NCI-H2081 treated with DMSO at 0.1 percent for 48 hours (cell line): ENCODE measurements at places on chromosomes 7 and 10.

GRCh38 chr7:102457352-102457924, 7.2 kb downstream of the ALKBH4 start:
- no peak for DNase-seq

- no peak for DNase-seq
These were observed 335.7 kb downstream of the SFMBT2 start for GRCh38 chr10:7075110-7075509.

DNA sequence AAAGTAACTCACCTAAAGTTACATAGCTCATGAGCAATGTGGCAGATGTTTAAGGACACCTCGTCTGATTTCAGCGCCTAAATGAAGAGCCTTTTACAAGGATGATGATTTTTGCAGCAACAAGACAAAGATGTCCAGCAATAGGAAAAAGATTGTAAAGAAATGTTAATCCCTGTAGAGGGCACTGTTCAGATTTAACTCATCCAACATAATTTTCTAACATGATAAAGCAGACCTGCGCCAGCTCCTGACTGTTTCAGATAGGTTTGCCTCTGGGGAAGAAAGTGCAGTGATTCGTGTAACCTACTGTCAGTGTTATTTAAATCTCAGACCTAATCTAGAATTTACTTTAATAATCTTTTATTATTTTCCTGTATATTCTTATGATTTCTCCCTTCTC, 595.2 kb downstream of the AUTS2 start:
- DNase-seq, result peak; percentile 57

DNA sequence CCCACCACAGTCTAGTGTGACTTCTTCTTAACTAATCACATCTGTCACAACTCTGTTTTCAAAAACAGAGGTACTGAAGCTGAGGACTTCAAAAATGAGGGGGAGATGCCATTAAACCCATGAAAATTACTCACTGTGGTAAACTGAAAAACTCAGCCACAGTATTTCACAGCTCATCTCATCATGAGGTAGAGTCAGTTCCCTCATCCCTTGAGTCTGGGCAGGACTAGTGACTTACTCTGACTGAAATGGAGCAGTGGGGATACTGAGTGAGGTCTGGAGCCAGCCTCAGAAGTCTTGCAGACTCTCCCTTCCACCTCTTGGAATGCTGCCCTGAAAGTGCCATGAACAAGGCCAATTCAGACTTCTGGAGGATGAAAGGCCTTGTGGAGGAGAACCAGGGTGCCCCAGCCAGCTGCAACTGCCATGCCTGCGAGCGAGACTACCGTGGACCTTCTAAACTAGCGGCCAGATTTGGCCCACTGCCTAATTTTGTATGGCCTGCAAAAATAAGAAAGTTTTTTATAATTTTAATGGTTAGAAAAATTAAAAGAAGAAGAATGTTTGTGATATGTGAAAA, 24.7 kb upstream of the ANKRD1 start:
- DNase-seq, result no peak

- DNase-seq, result no peak
These were observed 7.0 kb downstream of the GPER1 start for GRCh38 chr7:1094870-1095269.

DNA sequence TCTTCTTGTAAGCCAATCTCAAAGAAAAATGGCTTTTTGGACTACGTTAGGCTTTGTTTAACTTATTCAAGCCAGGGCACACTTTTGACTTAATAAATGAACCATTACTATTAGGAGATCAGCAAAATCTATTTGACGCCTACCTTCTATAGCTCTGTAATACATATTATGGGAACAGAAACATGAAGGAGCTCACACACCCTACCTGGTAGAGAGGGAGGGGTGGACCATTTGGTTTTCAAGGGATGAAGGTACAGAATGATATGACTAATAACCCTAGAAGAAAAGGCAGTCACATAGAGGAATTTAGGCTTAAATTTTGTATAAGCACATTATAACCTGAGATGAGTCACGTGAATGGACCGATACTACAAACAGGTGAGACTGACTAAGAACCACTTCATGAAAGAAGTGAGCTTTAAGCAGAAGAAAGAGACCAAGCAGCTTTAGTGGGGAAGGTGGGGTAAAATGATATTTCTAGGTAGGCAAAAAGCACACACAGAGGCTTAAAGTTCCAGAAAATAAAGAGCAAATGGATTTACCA, 106.8 kb upstream of the CTTNBP2 start:
- no peak for DNase-seq

- DNase-seq, result no peak
These were observed 157.6 kb downstream of the SH3PXD2A start for GRCh38 chr10:103697787-103698186.
